CD8-positive, alpha-beta T cell (primary cell): ENCODE measurements at places on chromosomes 12 and 14.

DNA sequence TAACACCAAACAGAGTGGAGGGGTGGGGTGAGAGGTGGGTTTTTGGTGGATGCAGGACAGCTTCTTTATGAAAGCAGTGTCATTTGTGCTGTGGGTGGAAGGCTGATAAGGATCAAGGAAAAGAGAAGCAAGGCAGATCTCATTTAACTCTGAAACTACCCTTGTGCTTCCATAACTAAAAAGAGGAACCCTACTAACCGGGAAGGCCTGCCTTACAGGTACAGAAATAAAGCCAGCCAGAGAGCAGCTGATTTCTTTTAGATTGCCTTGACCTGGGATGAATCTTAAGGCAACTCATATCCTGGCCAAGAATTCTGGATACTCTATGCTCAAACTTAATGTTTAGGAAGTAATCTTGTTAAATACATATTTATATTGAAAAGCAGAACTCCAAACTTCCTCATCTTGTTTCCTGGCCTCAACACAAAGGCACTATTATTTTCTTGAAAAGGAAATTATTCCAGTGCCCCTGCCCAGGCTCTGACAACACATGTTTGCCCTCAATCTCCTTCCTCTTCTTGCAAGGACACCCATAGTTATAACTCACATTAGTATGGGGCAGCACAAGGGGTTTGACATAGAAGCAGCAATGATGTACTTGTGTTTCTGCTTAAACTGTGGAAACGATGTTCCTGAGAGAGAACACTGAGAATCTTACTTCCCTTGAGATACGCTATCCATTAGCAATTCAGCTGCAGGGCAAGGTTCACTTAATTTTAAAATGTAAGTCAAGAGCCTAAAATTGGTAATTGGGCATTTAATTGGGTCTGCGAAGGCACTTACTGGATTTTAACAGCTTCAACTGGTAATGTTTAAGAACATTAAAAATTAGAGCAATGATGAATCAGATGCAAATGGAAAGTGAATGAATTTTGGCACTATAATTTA lies 173.7 kb downstream of the STXBP6 start:
- no peak for DNase-seq

GRCh38 chr12:132503618-132504204 lies 13.8 kb downstream of the FBRSL1 start:
- no peak for DNase-seq

- no peak for DNase-seq
These were observed 11.2 kb downstream of the PDE6H start for GRCh38 chr12:14984036-14984435.

DNA sequence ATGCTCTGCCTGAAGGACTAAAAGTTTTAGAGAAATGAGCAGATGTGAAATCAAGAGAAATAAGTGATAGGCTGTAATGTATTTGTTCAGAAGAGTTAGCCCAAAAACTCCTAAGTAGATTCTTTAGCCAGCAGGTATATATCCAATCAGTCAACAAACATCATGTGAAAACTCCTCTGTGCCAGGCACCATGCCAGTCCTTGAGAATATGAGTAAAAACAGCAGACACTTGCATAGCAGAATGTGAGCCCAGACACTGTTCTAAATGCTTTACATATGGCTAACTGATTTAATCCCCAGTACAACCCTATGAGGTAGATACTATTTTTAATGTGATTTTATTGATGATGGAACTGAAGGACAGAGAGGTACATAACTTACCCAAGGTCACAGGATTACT lies 329.8 kb downstream of the PAWR start:
- no peak for DNase-seq

DNA sequence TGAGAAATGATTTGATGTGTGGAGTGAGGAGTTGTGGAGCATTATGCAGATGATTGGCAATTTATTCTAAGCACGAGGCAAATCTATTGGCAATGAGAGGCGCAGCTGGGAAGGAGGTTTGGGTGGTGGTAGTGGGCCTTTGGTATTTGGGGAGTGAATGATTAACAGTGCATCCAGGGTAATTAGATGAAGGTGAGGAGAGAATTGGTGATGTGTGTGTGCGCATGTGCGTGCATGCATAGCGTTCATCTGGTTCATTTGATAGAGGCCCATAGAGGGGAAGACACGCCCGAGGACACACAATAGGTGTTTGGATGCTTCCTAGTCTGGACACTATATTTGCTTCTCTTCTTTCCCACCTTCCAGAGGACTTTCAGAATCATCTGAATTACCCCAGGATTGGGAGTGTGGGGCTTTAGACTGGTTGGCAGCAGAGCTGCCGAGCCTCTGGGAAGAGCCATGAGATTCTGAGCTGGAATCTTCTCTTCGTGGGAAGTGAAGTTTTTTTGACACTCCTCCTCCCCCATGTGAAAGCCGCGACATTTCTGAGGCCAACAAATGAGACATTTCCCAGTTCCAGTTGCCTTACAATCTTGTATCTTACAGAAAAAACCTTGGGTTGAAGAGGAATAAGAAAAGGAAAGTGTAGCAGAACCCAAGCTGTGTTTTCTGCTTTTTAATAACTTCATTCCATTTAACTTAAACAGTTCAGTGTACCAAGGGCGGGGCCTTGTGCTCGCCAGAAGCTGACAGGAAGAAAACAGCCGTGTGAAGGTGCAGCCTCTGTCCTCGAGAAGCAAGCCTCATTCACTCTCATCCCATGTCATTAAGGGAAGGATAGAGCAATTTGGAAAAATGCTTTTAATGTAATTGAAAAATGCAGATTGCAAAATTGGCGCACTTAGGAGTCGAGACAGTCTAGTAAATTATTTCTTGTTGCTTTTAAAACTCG lies 65.2 kb downstream of the SLC25A47 start:
- DNase-seq: no peak

DNA sequence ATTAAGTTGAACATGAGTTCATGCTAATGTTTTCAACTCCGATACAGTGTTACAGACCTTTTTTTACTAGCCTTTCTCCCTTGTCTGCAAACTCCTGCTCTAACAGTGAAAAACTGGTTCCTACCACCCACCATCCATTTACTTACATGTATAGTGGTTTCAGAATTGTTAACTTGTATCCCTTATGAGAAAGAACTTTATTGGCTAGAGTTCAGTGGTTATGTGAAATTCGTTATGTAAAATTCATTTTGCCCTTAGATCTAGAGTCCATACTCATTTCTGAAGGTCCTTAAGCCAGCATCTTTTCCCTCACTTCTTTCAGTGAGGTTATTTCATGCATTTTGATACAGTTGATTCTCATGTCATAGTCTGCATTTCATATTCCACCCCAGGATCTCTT lies 51.0 kb downstream of the PRKCH start:
- no peak for DNase-seq

- DNase-seq: no peak
These were observed 19.3 kb downstream of the ASCL1 start for GRCh38 chr12:102976609-102977280.

DNA sequence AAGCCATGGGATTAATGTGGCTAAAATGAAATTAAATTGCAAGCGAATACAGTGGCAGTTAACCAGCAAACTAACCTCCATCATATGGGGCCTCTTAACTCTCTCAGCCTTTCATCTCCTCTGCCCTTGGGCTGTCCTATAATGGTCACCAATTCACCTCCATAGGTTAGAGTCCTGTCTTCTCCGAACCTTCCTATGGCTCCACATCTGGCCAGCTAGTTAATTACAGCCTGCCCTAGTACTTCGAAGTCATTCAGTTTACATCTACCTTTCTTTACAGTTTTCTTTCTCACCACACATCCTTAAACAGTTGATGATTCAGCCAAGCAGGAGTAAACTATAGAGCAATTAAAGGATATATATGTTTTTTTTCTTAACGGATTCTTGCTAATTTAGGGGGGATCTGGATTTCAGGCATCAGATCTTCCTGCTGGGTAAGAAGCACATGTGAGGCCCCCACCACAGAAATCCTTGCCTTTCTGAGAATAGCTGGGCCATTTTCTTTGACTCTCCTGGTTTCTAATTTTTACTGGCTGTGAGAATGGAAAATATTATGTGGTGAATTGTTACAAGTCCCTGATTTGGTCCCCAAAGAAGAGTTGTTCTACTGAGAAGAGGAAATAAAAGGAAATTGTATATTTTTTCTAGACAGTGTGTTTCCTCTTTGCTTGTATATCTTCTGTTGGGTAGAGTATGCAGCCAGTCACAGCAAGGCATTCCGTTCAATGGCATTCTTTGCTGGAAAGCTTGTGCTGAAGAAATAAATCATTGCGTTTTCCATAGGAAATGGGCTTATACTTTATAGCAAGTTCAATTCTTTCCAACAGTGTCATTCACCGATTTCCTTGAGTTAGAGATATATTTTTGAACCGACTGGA lies 16.7 kb downstream of the HMGA2 start:
- no peak for DNase-seq

DNA sequence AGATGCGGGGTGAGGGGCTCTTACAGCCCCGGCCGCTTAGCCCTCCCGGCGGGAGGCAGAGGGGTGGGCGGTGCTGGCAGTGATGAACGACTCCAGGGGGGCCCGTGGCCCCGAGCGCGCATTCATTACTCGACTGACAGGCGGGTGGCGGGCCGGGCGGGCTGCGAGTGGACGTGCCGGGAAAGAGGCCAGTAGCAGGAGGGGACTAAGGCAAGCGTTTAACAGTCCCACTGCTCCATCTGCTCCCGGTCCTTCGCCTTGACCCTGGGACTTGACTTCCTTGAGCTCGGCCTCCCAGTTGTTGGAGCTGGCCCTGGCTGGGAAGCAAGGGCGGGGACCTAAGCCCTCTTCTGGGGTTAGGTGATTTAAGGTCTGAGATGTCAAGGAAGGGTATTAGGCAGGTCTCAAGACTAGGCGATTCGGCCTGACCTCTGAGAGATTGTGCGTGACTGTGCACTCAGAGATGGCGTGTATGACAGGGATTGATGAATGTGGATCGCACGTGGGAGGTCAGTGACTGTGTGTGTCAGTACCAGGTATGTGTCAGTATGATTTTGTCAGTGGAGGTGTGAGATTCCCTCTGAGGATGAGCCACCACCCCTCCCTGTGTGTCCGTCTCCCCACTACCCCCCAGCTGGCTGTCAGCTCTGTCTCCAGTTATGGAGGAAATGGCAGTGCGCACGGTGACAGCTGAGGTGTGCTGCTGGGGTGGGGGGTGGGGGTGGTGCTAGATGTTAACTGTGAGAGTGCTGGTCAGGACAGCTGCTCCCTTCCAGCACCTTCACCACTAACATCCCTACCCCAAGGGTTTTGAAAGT lies 3.6 kb upstream of the DNAJC22 start:
- peak; percentile 54 for DNase-seq

- no peak for DNase-seq
These were observed 58.4 kb upstream of the DDX11 start for GRCh38 chr12:31015215-31015614.

- DNase-seq: no peak
These were observed 20.0 kb downstream of the AMDHD1 start for GRCh38 chr12:95963096-95963495.

- DNase-seq: no peak
These were observed 502.7 kb downstream of the SOX5 start for GRCh38 chr12:23446746-23447145.

DNA sequence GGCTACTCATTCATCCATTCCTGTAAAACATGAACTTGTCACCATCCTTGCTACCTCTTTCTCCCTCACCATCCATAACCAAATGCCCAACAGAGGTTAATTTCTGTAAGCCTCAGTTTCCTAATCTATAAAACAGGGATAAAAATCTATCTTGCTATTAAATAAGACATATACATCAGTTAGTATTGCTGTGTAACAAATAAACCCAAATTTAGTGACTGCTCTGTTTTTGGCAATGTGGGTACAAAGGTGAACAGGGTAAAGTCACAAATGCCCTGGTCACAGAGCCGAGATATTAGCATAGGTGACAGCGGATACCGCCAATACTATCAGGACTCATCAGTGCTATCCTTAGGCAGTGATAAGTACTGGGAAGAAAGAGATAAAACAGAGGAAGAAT lies 3.6 kb upstream of the FBXO21 start:
- no peak for DNase-seq

GRCh38 chr12:168763-169525 lies 45.0 kb downstream of the SLC6A12 start:
- no peak for DNase-seq

GRCh38 chr12:7512553-7512952 lies 9.0 kb upstream of the CD163 start:
- no peak for DNase-seq

DNA sequence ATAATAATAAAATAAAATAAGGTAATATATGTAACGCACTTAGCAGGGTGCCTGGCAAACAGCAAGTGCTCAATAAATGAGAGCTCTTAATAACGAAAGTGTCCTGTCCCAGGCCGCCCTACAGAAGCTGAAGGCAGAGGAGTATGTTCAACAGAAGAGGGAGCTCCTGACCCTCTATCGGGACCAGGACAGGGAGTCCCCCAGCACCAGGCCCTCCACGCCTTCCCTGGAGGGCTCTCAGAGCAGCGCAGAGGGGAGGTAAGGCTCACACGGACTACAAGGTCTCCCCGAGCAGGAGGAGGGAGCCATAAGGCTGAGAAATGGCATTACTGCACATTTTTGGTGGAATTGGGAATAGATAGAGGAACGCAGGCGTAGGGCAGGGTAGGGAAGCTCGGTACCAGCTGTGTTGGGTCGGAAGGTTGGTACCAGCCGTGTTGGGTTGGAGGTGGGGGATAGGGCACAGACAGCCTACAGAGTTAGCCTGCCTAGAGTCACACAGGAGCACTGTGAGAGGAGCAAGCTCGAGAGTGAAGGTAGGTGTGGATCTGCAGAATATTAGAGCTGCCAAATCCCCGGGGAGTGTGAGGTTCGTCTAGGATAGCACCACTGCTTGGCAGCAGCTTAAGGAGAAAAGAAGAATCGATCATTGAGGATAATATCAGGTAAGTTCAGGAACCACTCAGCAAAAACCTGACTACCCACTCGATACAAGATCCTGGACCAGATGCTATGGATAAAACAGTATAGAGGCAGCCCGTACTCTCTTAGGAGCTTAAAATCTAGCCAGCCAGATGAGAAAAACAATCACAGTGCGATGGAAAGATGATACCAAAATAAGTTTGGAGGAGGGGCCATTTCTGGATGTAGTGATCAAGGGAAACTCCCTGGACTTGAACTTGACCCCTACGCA lies 15.3 kb downstream of the TNFRSF1A start:
- DNase-seq: no peak

GRCh38 chr12:101945369-101946232 lies 68.2 kb downstream of the DRAM1 start:
- no peak for DNase-seq

- no peak for DNase-seq
These were observed 14.8 kb downstream of the HSP90B1 start for GRCh38 chr12:103944964-103945363.

DNA sequence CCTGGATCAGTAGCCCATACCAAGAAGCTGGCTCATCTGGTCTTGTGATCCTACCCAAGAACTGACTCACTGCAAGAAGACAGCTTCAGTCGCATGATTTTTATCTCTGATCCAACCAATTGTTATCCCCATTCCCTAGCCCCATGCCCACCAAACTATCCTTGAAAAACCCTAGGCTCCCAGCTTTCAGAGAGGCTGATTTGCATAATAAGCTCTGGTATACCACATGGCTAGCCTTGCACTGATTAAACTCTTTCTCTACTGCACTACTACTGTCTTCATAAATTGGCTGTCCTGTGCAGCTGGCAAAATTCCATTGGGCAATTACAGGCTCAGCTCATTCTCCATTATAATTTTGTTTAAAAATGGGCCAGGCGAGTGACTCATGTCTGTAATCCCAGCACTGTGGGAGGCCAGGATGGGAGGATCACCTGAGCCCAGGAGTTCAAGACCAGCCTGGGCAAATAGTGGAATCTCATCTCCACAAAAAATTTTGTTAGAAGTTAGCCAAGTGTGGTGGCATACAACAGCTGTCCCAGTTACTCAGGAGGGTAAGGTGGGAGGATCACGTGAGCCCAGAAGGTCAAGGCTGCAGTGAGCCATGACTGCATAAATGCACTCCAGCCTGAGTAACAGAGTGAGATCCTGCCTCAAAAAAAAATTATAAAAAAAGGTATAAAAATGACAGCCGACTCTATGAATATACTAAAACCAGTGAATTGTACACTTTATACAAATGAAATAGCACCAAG lies 76.7 kb upstream of the EIF5 start:
- no peak for DNase-seq
